ENCODE measurements at places on chromosomes 1 and 21.

DNA sequence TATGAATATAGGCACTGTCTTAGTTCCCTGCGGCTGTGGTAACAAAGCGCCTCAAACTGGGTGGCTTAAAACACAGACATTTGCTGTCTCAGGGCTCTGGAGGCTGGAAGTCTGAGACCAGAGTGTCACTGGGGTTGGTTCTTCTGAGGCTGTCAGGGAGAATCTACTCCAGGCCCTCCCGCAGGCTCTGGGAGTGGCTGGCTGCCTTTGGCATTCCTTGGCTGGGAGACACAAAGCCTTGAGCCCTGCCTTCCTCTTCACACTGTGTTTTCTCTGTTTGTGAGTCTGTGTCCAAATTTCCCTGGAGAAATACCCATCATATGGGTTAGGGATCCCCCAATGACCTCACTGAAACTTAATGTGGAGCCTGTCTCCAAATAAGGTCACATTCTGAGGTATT is 38.5 kb downstream of the B3GALT5 start:
- DNase-seq: no peak

DNA sequence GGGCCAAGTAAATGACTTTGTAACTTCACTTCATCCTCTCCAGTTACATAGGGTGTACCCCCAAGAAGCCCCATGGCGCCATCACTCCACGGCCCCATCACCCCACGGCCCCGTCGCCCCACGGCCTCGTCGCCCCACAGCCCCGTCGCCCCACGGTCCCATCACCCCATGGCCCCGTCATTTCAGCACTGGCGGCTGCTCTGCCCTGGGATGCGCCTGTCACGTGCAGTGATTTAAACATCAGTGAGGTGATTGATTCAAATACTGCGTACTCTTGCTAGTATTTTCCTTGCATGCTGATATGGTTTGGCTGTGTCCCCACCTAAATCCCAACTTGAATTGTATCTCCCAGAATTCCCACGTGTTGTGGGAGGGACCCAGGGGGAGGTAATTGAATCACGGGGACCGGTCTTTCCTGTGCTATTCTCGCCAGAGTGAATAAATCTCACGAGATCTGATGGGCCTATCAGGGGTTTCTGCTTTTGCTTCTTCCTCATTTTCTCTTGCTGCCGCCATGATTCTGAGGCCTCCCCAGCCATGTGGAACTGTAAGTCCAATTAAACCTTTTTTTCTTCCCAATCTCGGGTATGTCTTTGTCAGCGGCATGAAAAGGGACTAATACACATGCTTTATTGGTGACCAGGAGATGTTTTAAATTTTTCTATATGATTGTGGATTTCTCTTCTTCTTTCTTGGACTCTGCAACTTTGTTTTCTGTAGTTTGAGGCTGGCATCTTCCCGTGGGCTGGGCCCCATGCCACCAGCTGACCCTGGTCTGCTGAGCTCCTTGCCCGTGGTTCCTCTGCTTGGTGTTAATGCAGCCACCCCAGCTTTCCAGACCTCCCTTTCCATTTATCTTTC is 50.1 kb upstream of the PCBP3 start:
- no peak for DNase-seq

GRCh38 chr1:226687426-226687825 is 51.7 kb downstream of the ITPKB start:
- DNase-seq: no peak

- no peak for DNase-seq
These were observed 24.6 kb downstream of the GALNT2 start for GRCh38 chr1:230091473-230092231.

GRCh38 chr1:168520052-168520751 is 23.6 kb downstream of the XCL2 start:
- DNase-seq: no peak

GRCh38 chr1:209607102-209607794 is 23.7 kb downstream of the CAMK1G start:
- no peak for DNase-seq

- no peak for DNase-seq
These were observed 179.2 kb downstream of the PATJ start for GRCh38 chr1:61921435-61921834.

- no peak for DNase-seq
These were observed 49.8 kb downstream of the ARHGEF16 start for GRCh38 chr1:3504151-3504821.

- no peak for DNase-seq
These were observed 51.9 kb upstream of the ZNF326 start for GRCh38 chr1:89942825-89943658.

- no peak for DNase-seq
These were observed 2.2 kb upstream of the TESK2 start for GRCh38 chr1:45493116-45493697.

DNA sequence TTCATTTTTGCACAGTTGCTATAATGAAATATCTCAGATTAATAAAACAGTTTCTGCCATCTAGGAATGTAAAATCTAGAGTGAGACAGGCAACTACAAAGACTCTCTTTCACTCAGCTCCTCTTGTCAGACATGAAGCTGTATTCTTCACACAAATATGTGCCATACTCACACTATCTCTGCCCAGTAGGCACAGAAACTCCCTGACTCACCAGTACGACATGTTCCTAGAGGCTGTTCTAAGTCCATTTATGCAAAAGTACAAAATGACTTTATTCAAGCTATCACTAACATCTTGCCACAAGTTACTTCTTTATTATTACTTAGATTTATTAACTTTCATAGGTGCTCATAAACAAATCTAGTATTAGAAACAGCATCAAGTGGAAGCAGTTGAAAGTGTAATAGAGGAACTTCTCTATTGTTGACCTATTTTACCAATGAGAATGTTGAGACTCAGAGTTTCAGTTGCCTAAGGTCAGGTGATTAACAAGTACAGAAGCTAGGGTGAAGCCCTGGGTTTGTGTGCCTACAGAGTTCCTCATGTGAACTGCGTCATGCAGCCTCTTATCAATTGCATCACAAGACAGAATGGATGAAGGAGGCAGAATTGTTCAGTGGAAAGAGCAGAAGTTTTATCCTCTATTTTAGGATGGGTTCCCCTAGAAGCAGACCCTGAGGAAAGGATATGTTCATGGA is 98.9 kb downstream of the RGS2 start:
- no peak for DNase-seq

- no peak for DNase-seq
These were observed 76.4 kb upstream of the SCYL3 start for GRCh38 chr1:169970114-169970513.

Measured in stimulated activated CD4-positive, alpha-beta T cell treated with anti-CD3 and anti-CD28 coated beads, Interleukin-15, amount 100 ng/mL, for 1 hour (primary cell).